NCI-H2171 treated with DMSO at 0.1 percent for 48 hours (cell line): ENCODE measurements at places on chromosomes 7 and 10.

- no peak for DNase-seq
Measured at GRCh38 chr10:104488439-104488832, 134.8 kb downstream of the CFAP58 start.

DNA sequence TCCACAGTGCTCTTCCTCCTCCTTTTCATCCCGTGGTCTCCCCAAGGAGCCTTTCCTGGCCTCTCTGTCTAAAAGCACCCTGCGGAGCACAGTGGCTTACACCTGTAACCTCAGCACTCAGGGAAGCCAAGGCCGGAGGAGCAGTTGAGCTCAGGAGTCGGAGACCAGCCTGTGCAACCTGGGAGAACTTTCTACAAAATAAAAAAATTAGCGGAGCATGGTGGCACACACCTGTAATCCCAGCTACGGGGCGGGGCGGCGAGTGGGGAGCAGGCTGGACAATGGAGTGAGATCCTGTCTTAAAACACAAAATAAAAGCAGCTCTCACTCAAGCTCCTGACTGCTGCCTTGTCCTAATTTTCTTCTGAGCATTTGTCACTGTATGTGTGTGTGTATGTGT lies 1.4 kb upstream of the COBL start:
- no peak for DNase-seq

DNA sequence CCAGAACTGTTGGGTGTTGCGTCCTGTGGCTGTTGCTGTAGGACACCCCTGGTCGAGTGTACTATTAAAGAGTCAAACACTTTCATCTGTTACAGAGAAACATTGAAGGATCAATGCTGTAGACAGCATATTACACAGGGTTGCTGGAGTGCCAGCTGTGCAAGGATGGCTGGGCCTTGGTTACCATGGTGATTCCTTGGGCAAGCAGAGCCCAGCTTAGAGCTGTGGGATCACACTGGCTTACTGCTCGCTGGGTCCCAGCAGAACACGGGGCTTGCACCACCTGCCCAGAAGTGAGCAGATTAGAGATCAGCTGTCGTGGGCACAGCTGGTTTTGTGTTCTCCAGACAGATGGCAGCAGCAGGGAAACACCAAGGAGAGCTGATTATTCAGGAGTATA lies 76.0 kb downstream of the GPR141 start:
- peak; percentile 99 for DNase-seq

DNA sequence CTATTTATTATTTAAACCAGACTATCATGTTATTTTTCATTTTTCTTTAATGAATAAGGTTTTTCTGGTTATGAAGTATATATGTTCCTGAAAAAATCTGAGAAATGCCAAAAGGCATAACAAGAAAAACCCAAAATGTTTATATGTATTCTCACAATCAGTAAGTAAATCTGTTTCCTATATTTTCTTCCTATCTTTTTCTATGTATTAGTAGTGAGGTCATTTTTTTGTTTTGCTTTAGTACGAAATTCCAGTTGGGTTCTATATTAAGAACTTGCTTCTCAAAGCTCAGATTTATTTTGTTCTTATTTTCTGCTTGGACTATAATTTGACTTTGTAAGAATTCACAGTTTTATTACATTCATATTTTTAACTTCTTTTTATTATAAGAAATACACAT lies 287.5 kb upstream of the NFE2L3 start:
- DNase-seq = no peak

DNA sequence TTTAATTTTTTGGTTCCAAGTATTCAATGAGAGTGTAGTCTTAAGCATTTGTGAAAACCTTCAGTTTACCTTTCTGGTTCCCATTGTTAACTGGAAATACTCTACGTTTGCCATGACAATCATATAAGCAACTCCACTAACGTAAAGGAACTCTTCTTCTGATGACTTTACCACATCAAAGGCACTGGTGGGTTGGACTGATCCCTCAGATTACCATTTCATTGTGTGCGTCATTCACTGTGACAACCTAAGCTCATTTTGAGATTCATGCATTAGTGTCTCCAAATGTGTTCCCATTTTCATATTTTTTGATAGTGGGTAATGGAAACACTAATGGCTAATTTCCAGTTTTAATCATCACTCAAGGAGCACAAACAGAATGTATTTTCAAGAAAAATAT lies 119.9 kb upstream of the COL1A2 start:
- DNase-seq = no peak

DNA sequence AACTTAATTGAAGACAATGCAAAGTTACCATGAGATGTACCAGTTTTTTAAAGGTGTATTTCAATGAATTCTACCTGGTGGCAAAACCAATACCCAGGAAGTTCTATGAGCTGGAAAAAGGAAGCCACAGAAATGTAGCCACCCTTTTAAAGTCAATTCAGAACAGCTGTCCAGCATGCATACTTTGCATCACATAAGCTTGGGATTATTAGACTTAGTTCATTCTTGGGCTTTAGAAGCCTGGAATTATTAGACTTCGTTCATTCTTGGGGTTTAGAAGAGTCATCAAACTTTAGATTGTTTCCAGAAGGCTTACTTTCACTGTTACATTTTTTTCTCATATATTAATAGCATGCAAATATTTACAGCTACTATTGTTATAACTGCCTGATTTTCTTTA lies 20.9 kb downstream of the SLC25A13 start:
- no peak for DNase-seq
